ENCODE measurements at places on chromosomes 7 and 10.

- DNase-seq = no peak
These were observed 22.8 kb upstream of the PHYH start for GRCh38 chr10:13322615-13323148.

- no peak for DNase-seq
These were observed 17.3 kb upstream of the GRIFIN start for GRCh38 chr7:2493205-2494164.

DNA sequence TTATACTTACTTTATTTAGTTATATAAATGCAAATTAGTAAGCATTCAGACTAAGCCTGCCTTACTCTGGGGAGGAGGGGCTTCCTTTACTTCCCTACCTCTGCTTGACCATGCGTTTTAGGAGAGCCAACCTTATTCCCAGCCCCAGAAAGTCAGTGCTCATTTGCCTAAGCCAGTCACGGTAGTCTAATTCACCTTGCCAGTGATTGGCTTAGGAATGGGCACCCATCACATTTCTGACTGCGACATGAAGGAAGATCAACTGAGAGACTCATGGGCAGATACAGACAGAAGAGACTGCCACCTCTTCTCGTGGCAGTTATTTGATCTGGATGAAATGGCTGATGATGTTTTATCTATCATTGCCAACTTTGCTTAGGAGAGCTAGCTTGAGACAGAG is 29.5 kb downstream of the RPA3 start:
- no peak for DNase-seq

DNA sequence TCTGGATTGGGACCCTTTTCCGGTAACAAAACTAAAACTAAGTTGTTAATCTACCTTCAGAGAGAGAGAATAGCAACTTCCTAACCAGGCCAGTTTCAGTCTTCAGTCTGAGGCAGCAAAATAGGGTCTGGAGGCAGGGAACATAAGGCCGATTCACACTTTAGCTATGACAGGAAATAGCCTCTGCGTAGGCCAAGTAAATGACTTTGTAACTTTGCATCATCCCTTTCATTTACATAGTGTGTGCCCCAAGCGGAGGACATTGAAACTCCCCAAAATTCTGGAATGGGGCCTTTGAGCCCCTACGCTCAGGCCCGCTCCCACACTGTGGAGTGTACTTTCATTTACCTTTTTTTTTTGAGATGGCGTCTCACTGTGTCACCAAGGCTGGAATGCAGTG is 1.7 kb upstream of the UPP1 start:
- no peak for DNase-seq

GRCh38 chr10:131123496-131123895 is 188.0 kb downstream of the TCERG1L start:
- no peak for DNase-seq

- DNase-seq = no peak
These were observed 406 bp downstream of the PRLHR start for GRCh38 chr10:118595064-118595420.

GRCh38 chr7:44068054-44068453 is 2.7 kb upstream of the PGAM2 start:
- no peak for DNase-seq

- no peak for DNase-seq
These were observed 49.3 kb downstream of the ICA1 start for GRCh38 chr7:8212638-8213037.

- DNase-seq = no peak
These were observed 168.4 kb downstream of the SORCS3 start for GRCh38 chr10:104809288-104810090.

- no peak for DNase-seq
These were observed 178.0 kb downstream of the IPMK start for GRCh38 chr10:58089739-58090138.

GRCh38 chr7:19519443-19520021 is 189.3 kb downstream of the POLR1F start:
- DNase-seq = no peak

DNA sequence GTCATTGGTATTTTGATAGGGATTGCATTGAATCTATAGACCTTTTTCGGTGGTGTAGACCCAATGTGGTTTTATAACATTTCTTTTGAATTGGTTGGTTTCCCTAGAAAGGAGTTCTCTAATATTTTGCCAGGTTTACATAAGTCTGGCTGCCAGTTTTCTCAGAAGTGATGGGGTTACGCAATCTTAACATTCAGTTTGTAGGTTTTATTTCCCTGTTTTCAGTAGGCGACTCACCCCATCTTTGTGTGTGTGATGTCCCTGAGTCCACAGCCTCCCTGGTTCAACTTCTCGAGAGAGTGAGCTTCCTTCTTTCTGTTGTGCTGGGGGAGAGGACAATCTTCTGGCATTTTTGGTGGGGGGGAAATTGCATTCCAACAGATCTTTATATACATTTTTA is 9.6 kb upstream of the KIF5B start:
- no peak for DNase-seq

DNA sequence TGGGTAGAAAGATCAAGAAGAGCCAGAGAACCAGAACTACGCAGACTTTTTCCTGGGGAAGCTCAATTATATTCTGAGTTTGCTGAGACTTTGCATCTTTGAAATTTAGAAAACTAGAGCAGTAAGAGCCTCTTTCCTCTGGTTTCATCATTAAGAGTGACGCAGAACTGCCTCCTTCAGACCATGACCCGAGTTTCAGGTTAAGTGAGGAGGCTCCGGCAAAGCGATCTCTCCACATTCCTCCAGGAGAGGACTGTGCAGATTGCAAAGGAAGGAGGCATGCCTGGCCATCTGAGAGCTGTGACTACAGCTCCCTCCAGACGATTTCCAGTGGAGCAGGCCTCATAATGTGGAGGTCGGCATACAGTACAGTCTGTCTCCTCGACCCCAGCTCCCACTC is 115.8 kb upstream of the LANCL2 start:
- no peak for DNase-seq

DNA sequence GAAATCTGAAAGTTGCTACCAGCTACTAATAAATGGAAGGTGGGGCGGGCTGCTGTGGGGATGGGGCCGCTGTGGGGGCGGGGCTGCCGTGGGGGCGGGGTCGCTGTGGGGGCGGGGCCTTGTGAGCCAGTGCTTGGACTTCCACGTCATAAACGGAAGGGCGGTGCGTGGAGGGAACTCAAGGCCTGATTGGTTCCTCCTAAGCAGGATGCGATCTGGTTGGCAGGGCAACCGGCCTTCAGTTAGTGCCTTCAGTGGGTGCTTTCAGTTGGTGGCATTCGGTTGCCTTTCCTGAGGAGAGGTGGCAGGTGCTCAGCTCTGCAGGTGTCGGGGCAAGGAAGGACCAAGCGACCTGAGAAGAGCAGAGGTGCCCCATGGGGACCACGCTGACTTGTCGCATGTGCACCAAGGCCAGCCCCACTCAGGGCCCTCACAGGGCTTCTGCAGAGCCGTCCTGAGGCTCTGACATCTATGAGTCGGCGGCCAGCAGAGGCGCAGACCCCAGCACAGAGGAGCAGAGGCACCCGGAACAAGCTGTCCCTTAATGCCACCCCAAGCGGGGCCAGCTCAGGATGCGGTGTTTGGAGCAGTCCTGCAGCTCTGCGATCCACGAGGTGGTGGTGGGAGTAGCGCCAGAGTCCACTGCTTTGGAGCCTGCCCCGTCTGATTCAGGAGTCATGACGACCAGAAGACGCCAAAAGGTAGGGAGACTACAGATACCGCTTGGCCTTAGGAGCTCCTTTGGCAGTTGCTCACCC is 54.4 kb upstream of the PDSS1 start:
- DNase-seq = no peak

DNA sequence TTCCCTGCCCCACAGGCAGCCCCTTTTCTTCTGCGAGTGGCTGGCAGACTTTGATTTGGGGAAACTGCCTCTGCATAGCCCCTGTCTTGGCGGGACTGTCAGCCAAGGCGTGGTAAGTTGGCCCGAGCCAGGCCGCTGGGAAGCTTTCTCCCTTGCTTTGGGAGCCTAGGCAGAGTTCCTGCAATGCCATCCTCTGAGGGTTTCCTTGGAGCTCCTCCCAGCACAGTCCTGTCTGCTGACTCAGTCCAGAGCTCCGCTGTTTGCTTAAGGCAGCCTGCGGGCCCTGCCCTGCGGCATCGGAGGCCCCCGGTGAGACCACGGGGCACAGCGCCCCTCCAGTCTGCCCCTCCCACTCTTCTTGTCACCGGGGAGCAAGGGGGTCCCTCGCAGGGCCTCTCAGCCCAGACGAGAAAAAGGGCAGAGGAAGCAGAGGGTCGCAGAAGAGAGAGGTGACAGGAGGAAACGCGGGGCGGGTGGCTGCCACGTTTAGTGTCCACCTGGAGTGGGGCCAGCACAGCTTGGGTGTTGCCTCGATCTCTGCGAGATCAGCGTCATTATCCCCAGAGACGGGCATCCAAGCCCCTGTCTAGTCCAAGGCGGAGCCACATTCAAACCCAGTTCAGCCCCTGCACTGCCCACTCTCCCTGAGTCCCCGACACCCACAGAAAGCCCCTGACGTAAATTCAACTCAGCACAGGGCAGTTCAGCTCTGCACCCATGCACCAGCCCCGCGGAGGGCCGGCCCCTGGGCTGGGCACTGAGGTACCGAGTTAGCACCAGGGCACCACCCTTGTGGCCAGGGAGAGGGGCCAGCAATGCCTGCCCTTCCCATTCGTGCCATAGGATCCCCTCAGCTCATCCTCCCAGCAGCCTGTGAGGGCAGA is 59.0 kb upstream of the CHST15 start:
- no peak for DNase-seq
